AG09309 (cell line): ENCODE measurements at places on chromosomes 6 and 20.
A peak's percentile ranks its signal among the peaks of the same experiment; 100 is the strongest.

DNA sequence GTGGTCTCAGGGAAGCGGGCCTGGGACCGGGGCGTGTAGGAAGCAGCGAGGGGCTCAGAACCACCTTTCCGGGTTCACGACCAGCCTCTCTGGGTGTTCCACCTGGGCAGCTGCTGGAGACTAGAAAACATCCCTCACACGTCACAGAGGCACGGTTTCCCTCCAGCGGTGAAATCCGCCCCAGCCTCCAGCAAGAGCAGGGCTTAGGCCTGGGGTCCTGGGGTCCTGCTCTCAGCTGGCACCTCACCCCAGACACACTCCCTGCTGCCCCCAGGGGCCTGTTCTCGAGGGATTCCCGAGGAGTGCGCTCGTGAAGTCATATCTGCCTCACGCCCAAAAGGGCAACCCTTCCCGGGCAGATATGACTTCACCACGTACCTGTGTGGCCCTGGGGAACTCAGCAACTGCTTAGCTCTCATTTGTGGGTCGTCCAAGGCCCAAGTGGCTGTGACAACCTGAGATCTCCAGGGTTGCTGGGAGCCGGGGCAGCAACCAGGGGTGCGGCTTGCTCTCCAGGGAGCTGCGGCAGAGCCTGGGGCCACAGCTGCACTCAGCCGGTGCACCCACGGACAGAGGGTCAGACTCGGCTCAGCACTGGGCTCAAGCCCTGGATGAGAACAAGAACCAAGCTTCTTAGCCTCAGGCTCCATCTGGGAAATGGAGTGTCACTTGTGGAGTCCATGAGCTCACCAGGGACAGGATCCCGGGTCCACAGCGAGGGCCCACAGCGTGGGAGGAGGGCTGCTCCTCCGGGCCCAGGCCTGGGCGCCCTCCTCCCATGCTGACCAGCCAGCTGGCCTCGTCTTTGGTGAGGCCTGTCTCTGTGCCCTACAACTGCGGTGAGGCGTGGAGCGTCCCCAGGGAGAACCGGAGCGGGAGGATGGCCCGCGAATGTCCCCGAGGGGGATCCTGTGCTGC, 661 bp downstream of the FNDC11 start:
- no peak for DNase-seq

DNA sequence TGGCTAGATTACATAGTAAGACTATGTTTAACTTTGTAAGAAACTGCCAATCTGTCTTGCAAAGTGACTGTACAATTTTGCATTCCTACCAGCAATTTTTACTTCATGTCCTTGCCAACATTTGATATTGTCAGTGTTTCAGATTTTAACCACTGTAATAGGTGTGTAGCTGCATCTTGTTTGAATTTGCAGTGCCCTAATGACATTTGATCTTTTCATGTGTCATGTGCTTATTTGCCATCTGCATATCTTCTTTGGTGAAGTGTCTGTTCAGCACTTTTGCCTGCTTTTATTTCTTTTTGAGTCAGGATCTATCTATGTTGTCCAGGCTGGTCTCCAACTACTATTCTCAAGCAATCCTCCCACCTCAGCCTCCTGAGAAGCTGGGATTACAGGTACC, 2.4 kb upstream of the PRPH2 start:
- DNase-seq, result no peak

DNA sequence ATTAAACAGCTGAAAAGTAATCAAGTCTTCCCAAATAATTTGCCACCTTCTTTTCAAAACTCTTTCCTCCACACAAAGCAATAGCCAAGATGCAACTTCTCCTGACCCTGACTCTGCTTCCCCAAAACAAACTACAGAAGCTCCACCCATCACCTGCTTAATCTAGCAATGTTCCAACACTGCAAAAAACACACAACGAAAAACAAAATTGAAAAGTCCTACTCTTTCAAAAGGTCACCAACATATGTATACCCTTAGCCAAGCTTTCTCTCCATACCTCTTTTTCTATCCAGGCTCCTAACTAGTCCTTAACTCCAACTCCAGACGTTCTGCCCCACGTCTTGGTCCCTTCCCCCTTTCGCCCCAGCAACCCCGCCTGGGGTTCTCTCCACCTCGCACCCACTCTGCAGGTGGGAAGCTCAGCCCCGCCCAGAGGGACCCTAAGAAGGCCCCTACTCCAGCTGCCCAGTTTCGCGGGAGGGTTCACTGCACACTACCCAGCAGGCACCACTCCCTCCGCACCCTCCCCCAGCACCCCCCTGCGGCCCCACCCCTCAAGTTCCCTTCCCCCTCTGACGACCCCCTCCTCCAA, 717 bp downstream of the CSNK2A1 start:
- no peak for DNase-seq

DNA sequence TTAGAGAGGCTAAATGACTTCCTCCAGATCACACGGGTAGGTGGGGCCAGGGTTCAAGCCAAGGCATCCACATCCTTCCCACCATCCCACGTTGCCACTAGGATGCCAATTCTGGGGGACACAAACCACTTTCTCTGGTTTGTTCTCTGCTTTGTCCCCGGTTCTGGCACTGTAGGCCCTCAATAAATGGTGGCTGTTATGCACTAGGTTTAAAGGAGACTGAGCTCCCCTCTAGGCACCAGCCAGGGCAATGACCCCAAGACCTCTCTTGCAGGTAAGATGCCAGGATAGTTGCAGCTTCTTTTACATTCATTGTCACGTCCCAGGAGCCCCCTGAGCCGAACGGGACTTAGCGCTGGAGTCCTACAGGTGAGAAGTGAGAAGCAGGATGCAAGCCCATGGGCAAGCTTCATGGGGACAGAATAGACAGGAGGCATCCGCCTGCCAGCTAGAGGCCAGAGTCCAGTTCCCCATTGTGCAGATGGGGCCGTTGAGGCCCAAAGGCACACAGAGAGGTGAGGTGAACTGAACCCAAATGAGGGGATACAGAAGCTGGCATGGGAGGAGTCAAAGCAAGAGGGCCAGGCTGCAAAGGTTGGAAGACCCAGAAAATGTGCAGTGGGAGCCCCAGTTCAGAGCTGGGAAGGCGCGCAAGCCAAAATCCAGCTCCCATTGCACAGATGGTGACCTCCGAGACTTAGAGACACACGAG, 677 bp downstream of the PXMP4 start:
- DNase-seq, result no peak

- DNase-seq, result no peak
Measured at GRCh38 chr6:14254505-14254904, 136.9 kb downstream of the CD83 start.

GRCh38 chr6:103750603-103751002, 1109.1 kb downstream of the HACE1 start:
- no peak for DNase-seq

GRCh38 chr6:153771577-153771976, 267.5 kb upstream of the OPRM1 start:
- DNase-seq, result no peak

DNA sequence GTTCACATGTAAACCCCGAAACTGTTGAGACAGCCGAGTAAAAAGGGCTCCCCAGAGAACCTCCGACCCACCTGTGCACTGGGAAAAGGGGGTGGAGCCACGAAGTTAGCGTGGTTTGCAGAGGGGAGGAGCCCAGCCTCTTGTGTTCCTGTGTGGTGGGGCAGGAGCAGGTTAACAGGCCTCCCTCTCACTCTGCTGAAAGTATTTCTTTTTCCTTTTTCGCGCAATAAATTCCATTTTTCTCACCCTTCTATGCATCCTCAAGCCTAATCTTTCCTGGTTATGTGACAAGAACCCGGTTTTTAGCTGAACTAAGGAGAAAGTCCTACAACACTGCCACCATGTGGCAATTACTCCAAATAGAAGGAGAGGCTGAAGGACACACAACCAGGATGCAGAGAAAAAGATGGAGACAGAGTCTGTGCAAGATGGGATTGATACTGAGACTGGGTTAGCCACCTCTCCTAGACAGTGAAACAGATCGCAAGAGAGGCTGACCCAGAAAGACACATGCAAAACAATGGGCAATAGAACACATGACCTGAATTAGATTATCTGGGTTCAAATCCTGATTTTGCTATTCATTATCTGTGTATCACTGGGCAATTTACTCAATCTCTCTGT, 168.7 kb upstream of the PRSS16 start:
- peak; percentile 20 for DNase-seq

DNA sequence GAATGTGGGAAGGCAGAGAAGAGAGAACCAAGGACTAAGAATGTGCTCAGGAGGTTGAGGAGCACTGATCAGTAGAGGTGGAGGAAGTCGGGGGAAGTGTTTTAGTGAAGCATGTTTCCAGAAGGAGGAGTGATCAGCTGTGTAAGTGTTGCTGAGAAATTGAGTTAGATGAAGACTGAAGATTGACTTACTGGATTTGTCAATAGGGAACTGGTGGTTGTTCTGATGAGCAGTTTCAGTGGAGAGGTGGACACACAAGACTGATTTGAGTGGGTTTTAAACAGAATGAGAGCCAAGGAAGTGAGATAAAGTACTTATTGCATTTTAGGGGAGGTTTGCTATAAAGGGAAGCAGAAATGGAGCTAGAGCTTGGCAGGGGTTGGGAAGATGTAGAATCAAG, 182.6 kb downstream of the CDKAL1 start:
- DNase-seq, result no peak

- DNase-seq, result no peak
Measured at GRCh38 chr6:141830530-141830929, 302.2 kb upstream of the GJE1 start.

DNA sequence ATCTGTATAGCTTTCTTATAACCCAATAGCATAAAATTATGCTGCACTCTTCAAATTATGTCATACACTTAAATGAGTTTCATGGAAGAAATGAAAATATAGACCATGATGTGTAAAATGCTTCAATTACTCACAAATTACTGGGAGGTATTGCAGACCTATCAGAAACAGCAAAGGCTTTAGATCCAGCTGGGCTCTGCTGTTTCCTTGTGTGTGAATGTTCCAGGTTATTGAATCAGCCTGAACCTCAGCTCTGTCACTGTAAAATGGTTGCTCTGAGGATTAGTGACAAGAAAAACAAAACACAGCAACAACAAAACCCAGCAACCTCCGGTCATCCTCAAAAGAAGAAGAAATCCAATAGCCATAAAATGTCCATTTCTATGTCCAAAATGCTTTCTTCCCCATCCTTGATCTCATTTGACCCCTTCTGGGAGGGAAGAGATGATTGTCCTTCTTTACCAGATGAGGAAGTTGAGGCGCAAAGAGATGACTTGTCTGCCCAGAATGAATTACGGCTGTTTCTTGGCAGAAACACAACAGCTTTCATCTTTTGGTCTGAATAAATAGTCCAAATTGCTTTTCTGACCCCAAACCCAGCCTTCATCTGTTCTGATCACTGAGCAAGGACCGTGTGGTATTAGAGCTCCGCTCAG, 42.2 kb upstream of the TGM6 start:
- no peak for DNase-seq

GRCh38 chr6:68372991-68373390, 262.1 kb upstream of the ADGRB3 start:
- DNase-seq, result no peak

DNA sequence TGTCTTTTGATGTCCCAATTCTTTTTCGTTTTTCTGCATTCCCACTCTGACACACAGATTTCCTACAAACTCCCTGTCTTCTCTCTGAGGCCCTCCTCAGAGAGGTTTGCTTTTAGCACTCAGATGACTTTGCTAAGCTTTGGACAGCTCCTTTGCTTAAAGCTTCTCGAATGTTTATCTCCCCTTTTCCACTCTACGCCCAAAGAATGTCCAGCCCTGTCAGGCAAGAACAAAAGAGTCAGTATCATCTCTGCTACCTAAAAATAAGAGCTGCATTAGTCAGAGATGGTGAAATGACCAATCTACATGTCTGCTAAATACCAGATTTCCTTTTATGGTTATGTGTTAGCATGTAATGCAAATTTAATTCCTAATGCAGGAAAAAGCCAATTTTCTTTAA, 56.8 kb downstream of the PREP start:
- DNase-seq, result no peak

DNA sequence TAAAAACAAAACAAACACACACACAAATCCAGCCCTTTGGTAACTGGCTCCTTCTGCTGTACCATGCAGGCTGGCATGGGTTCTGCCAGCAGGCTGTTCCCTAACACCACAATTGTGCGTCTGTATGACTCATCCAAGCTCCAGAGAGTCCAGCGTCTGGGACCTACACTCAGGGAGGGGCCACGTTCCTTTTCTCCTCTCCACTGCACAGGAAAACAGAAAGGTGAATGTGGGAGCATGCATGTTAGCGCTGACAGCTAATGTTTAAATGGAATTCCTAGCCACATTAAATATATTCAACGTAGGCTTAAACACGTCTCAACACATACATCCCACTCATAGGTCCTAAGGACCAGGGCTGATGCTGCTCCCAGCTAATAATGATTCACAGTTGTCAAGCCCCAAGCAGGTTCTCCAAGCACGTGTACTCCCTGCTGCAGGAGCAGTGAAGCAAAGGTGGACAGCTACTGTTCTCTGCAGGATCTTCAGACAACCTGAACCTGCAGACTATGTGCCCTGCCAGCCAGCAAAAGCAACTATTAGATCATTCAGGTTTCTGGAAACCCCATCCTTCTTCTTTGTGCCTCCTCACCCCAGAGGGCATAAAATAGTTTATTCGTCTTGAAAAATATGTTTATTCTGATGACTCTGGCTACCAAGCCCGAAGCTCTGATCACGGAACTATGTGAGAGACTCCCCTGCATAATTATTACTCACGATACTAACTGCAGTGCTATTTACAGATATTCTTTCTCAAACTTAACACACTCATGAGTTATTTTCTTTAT, 20.9 kb downstream of the MAP1LC3A start:
- DNase-seq, result peak; percentile 60

DNA sequence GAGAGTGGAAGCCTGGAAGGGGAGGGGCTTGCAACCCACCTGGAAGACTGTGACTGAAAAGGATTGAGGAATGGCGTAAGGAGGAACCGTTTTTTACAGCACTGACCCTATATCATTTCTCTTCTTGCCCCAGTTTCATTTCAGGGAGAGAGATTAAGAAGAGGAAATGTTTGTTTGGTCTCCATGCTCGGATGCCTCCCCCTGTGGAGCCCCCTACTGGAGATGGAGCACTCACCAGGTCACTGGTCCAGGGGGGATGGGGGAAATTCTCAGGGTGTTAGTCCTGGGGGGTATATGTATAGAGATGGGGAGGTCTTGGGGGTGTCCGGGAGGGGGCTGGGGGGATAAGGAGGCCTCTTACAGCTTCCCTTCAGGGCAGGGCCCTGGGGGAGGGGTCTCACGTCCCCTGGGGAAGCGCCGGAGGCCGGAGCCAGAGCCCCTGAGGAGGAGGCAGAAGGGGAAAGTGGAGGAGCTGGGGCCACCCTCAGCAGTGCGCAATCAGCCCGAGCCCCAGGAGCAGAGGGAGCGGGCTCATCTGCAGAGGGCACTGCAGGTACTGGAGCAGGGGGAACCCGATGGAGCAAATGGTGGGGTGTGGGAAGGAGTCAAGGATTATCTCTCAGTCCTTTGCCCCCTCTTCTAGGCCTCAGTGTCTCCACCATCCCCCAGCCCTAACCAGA, 3.2 kb downstream of the CUTA start:
- DNase-seq, result no peak

- no peak for DNase-seq
Measured at GRCh38 chr6:109896341-109896740, 81.8 kb upstream of the GPR6 start.

GRCh38 chr6:85429346-85429745, 20.5 kb upstream of the NT5E start:
- DNase-seq, result no peak
